ENCODE measurements at places on chromosomes 6 and 20. TPM values are rescaled to one million over a fixed set of nuclear protein-coding genes. Genes with fewer than 3 reads are reported as not detected.

DNA sequence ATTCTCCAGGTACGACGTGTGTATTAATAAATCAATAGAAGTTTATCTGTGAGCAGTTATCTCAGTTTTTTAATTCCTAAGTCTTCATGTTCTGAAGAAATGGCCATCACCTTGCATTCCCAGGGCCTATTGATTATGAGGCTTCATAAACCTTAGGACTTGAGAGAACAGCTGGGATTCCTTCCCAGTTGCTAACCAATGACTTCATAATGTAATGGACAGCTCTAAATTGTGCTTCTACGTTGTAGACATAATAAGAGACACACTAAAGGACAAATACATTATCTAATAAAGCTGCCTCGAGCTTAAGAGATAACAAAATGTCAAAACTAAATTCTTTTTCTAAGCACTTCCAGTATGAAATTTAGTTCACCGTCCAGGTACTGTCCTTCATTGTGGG, 30.6 kb downstream of the TSHZ2 start:
- DNase-seq, result no peak

- DNase-seq, result no peak
Observed at GRCh38 chr6:27514906-27515495, 42.1 kb upstream of the ZNF184 start.

DNA sequence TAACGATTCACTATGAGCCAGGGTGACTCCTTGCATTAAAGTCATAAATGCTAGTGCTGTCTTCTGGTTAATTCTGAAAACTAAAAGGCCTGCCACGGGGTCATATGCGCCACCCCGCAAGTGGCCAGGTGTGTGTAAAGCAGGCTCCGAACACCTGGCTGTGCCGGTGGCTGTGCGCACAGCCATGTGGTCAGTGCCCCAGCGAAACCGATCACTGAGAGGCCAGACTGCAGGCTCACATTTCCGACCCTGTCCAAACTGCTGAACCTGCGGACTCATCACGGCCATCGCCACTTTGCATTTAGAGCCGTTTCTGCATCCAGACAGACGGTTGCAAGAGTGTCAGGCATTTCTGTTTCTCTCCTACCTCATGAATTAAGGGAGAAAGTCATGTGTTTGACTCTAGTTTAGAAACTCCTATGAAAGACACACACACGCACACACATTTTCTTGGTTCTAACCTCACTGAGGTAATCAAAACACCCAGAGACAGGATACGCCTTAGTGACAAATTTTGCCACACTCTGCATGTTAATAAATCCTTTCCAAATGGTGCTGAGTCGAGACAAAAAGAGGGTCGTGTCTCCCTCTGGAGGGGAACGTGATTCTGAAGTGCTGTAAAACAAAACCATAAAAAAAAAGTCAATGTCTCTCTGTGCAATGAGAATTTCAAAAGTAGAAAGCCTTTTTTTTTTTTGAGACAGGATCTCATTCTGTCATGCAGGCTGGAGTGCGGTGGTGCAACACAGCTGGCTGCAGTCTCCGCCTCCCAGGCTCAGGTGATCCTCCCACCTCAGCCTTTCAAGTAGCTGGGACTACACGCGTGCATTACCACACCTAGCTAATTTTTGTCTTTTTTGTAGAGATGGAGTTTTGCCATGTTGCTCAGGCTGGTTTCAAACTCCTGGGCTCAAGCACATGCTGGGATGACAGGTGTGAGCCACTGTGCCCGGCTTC, 31.0 kb upstream of the TCFL5 start:
- no peak for DNase-seq

SRMS gene
- not detected for total RNA-seq

PHF1 gene
- 21.5 TPM for total RNA-seq

GRCh38 chr6:160116411-160116810, 5.2 kb upstream of the SLC22A1 start:
- DNase-seq, result no peak

- DNase-seq, result no peak
Observed at GRCh38 chr6:34993213-34993612, 104.2 kb downstream of the ANKS1A start.

MYH7B gene
- total RNA-seq, result not detected

DNA sequence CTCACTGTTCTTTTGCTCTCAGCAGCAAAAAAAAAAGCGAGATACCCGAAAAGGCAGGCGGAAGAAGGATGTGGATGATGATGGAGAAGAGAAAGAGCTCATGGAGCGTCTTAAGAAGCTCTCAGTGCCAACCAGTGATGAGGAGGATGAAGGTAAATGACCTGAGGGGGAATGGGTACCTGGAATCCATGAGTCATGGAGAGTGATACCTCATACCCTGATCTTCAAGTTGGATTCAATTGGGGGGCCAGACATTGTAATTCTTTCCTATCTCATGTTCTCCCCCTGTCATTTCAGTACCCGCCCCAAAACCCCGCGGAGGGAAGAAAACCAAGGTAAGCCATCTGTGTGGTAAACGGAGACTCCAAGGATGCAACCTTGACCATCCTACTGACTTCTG, 6.8 kb downstream of the ABCF1 start:
- no peak for DNase-seq

DNA sequence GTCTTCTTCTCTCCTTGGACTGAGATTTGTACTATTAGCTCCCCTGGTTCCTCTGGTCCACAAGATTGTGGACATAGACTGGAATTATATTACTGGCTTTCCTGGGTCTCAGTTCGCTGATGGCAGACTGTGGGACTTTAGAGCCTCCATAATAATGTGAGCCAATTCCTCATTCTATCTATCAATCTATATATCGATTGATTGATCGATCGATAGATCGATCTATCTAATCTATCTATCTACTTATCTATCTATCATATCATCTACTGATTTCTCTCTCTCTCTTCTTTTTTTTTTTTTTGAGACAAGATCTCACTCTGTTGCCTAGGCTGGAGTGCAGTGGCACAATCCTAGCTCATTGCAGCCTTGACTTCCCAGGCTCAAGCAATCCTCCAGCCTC, 51.5 kb upstream of the DDR1 start:
- no peak for DNase-seq

LY6G6F gene
- total RNA-seq, result not detected

ENPP5 gene
- total RNA-seq, result 0.19 TPM

DNA sequence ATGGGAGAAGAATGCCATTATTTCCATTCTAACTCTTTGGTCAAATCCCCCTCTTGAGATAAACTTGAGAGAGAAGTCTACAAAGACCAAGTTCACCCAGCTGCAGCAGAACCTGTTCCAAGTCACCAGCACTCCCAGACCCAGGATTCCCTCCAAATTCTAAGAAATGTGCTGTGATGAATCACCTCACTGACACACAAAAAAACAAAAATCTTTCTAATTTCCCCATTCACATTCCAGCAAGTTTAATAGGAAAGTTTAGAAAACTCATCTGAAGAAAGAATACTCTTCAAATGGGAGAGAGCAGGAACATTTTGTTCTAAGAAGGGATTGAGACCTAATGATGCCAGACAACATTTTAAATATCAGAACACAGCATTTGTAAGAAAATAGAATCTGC, 213.6 kb upstream of the PLCB4 start:
- DNase-seq, result no peak

- DNase-seq, result no peak
Observed at GRCh38 chr6:109006818-109007217, 87.8 kb downstream of the SESN1 start.

DNA sequence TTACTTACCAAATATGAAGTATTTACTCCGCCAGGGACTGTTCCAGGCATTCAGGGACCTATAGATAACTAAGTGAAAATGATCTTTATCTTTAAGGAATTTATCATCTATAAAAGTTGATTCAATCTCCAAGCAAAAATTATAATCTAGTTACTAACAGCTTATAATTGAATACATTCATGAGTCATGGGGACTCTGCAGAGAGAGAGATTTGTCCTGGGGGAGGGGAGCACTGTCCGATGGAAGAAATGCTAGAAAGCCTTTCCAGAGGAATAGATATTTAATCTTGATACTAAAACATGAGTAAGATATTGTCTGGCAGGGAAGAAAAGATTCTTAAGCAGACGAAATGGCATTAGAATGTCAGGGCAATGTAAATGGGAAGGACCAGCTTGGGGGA, 139.3 kb downstream of the CD164 start:
- no peak for DNase-seq

DNA sequence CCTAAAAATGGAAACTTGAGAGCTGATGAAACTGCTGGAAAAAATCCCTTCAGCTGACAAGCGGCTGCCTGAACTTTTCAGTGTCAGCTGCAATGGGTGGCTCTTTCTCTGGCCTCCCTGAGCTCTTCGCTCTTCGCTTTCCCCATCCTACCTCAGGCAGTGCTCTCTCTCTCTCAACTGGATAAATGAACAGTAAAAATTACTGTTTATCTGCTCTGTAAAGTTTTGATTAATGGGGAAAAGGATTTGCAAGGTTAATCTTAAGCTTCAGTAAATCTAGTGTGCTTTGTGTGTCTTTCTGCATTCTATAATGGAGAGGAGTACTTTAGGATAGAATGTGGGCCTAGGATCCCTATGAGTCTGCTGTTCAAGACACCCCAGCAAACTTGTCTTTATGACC, 35.1 kb downstream of the TMEM14A start:
- no peak for DNase-seq

MYCT1 gene
- 156 TPM for total RNA-seq

DNA sequence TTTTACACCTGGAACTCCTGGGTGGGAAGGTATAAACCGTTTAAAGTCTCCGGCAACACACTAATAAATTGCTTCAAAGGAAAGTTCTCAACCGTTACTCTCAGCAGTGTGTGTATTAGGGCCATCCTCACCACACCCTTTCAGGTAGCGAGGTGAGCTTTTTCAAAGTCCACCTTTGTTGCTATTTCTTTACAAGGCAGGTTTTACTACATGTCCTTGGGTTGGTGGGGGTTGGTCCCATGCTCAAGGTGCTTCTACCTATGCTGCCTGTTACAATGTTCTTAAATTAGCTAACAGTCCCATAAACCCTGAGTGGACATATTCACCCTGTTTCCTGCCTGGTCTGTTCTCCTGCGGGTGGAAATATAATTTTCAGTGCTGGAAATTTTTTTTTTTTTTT, 13.2 kb upstream of the OSER1 start:
- no peak for DNase-seq

DNA sequence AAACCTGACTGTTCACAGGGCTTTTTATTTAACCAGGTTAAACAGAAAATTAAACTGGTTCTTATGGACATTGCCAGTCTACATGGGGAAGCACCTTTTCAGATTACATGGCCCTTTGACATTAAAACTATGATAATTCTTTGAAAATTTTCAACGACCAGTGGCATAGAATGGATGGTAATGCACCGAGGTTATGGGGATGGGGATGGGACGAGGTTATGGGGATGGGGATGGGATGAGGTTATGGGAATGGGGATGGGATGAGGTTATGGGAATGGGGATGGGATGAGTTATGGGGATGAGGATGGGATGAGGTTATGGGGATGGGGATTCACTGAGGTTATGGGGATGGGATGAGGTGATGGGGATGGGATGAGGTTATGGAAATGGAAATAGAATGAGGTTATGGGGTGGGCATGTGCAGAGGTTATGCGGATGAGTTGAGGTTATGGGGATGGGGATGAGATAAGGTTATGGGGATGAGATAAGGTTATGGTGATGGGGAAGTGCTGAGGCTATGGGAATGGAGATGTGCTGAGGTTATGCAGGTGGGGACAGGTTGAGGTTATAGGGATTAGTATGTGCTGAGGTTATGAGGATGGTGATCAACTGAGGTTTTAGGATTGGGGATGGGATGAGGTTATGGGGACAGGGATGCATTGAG, 541.9 kb downstream of the CDH26 start:
- no peak for DNase-seq

- peak; percentile 27 for DNase-seq
Observed at GRCh38 chr6:116971959-116972358, 94.9 kb downstream of the RFX6 start.

DNA sequence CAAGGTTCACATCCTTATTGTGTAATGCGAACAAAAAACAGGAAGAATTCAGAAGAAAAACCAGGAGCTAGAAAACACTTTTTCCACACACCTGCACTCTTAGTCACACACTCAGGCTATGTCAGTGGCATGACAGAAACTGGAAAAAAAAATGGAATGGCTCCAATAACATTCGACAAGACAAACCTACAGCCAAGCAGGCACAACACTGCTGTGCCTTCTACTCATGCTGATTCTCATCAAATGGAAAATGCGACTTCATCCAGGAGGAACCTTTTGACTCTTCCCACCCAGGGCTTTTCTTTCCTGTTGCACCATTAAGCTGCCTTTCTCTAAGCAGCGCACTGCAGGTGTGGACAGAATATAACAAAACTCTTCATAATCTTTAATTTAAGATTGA, 163.2 kb upstream of the BTBD3 start:
- no peak for DNase-seq

DNA sequence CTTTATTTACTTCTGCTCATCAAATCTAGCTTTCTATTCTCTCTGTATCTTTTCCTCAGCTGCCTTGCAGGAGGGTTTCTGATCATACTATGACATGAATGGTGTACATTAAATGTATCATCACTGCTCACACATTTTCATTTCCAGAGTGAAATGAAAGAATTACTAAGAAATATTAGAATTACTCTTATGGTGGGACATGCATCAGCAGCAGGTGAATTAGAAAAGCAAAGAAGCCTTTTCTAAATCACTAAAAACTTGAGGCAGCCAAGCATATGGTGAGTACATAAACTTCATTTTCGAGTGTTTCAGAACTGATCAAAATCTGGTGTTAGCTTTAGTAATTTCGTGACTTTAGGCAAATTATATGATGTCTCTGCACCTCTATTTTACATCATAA, 23.6 kb downstream of the IL17A start:
- no peak for DNase-seq

- no peak for DNase-seq
Observed at GRCh38 chr6:33705955-33706725, 5.4 kb downstream of the UQCC2 start.

GRCh38 chr6:135939208-135939591, 87.7 kb downstream of the PDE7B start:
- no peak for DNase-seq

DNA sequence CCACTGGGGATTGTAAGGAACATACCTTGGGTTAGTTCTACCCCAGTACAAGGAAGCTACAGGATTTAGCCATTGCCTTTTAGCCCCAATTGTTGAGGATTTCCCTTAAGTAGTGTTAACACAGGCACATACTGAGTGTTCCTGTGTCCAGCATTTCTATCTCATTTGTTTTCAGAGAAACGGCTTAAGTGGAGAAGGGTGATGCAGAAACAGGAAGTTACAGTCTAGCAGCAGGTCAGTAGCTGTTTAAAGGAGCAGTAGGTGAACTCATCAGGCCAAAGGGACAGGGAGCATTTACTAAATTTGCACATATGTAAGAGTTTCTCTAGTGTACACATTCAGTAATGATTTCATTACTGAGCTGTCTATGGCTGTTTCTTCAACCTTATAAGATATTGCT, 644.2 kb upstream of the GJE1 start:
- DNase-seq, result no peak

- DNase-seq, result no peak
Observed at GRCh38 chr6:85594197-85594930, 706 bp upstream of the SNX14 start.

DNA sequence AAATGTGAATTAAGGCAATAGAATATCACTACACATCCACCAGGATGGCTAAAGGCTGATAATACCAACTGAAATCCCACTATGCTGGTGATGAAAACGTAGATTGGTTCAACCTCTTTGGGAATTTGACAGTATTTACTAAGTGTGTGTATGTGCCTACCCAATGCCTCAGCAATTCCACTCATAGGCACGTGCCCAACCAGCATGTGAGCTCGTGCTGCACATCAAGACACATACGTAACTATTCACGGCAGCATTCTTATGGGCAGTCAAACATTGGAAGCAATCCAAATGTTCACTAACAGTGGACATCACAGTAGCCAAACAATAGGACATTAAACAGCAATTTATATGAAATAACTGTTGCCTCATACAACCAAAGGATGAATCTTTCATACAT, 15.7 kb upstream of the AFDN start:
- DNase-seq, result no peak

GRCh38 chr6:150184850-150185731, 42.2 kb downstream of the PPP1R14C start:
- DNase-seq, result no peak

Measured in glomerular endothelial cell (primary cell).